ENCODE measurements at places on chromosomes 12 and 14. TPM values are rescaled to one million over a fixed set of nuclear protein-coding genes. Genes with fewer than 3 reads are reported as not detected.

The NTN4 gene
- total RNA-seq = 60.3 TPM

The TIGAR gene
- total RNA-seq = 4.1 TPM

The KIF26A gene
- total RNA-seq = 13.0 TPM

The KLRK1 gene
- 0.82 TPM for total RNA-seq

The KRT7 gene
- total RNA-seq = not detected

The TRPV4 gene
- not detected for total RNA-seq

DNA sequence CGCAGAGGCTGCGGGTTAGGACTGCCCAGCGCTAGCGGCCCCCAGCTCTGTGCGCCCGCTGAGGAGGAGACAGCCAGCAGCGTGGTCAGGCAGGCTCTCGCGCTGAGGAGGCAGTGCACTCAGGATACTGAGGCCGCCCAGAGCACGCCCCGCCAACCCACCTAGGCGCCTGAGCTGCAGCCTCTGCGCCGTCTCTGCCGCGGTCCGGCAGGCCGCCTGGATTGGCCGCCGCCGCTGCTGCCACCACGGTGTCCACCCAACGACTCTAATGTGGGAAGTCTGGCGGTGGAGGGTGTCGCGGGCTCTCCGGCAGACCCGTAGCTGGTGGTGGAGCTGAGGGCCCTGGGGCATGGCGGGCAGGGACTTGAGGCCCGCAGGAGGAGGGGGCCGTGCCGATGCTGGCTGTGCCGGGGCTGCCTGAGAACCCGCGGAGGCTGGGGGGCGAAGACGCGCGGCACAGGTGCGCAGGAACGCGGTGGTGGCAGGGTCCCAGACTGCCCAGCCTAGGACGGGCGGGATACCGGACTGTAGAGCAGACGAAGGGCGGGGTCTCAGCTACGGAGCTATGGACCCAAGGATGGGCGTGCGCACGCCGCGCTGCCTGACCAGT is 69.9 kb downstream of the ASCL4 start:
- no peak for DNase-seq

GRCh38 chr12:6165395-6165794 is 34.8 kb upstream of the CD9 start:
- DNase-seq = no peak

GRCh38 chr14:83883732-83884131 is 1646.2 kb upstream of the FLRT2 start:
- no peak for DNase-seq

DNA sequence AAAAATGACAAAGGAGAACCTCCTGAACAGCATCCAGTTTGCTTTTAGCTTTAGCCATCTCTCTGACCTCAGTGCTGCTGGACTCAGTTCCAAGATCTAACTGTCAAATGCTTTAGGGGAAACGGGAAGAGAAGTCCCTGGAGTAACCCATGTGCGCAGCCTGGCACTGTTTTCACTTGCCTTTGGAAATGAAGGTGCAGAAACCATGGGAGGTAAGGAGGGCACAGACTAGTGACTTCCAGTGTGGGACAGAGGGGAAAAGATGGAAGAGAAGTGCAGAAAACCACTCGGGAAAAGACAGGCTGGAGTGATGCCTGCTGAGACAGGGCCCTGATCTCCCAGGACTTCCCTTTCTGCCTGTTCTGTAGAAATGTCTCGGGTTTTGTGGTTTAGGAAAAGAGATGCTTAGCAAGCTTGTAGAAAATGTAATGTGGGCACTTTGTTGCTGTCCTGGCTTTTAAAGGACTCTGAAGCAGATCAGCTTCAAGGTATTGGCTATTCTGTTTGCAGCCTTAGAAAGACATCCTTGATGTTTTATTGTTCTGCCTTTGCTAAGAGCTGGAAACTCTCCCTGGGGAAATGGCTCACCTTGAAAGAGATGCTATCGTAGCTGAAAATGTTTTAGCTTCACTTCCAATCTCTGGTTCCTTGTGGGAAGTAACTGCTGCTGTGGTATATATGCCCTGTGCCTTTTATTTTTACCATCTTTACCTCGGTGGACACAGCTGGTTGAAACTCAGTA is 124.6 kb upstream of the HIF1A start:
- no peak for DNase-seq

DNA sequence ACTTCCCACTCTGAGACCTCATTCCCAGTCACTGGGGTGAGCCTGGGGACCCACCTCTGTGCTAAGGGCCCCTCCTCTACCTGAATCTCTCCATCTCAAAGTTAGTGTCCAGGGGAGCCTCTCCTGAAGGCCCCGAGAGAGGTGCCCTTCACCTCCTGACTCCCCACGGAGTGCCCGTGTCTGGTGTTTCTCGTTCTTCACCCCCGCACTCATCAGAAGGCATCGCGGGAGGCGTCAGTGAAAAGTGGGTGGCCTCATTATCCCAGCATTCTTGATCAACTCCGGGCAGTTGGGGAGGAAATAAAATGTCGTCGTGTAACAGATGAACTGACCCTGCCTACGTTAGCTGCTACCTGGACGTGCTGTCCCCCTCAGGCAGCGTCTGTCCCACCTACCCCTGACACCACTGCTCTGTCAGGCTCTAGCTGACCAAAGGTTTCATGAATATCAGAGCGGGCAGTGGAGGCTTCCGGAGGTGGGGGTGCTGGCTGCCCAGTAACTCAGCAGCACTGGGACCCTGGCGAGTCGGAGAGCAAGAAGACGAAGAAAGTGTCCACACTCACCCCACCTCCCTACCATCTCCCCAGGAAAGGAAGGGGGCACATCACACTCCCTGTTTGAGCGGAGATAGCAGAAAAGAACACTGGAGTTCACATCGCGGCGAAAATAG is 102.9 kb downstream of the PIWIL1 start:
- DNase-seq = no peak
